ENCODE measurements at places on chromosomes 16 and 17.

- DNase-seq: no peak
Measured at GRCh38 chr17:60445144-60445543, 22.9 kb downstream of the CHCT1 start.

DNA sequence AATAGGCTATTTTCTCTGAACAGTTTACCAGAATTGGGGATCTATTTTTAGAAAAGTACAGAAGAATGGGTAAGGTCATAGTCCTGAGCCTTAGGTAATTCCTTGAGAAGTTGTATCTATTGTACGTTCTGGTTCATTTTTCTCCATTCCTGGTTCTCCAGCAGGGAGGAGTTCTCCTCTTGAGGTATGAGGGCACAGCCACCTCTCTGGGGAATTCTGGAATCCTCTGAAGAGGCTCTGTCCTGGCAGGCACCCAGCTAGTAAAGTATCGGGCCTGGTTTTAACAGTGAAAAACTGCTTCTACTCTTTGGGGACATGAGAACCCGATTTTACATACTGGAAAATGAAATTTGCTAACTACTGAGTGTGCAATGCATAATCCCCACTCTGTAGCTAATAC, 19.6 kb upstream of the PMFBP1 start:
- no peak for DNase-seq

DNA sequence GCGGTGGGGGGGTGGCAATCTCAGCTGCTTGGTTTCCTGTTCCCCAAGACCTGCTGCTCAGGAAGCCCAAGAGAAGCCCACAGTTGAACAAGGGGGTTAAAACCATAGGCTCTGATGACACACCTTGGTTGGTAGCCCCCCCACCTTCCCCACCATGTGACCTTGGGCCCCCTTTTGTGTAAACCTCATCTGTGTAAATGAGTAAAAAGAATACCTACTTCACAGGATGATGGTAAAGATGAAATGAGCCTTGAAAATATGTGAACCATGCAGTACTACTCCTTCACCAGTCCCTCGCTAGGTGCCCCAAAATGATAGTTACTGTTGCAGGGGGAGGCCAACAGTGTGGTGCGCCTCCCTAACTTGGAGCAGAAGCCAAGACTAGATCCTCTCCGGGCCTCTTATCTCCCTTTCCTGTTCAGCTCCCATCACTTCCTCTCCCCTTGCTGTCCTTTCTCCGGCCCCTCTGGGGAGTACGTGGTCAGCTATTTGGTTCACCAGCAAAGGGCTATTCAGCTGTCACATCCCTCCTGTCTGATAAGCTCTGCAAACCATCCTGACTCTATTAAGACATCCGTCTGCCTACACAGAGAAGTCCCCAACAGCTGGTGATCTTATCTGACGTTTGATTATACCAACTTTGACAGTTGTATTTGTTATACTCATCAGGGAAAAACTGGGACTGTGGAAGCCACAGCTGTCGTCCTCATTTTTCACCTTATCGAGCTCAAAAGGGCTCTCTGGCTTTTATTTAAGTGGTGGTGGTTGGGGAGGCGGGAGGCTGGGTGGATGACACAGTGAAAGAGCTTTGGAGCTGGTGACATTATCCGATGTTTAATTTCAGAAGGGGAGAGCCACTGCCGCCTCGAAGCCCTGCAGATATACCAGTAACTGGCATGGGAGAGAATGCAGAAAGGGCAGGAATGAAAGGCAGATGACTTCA, 19.9 kb downstream of the DCAKD start:
- DNase-seq: no peak

- peak; percentile 71 for DNase-seq
Measured at GRCh38 chr17:5419959-5420653, at the start of gene RPAIN. Gene RPAIN (plus strand): TSS chr17:5420182. CDS start chr17:5420211, 29 bp downstream.

DNA sequence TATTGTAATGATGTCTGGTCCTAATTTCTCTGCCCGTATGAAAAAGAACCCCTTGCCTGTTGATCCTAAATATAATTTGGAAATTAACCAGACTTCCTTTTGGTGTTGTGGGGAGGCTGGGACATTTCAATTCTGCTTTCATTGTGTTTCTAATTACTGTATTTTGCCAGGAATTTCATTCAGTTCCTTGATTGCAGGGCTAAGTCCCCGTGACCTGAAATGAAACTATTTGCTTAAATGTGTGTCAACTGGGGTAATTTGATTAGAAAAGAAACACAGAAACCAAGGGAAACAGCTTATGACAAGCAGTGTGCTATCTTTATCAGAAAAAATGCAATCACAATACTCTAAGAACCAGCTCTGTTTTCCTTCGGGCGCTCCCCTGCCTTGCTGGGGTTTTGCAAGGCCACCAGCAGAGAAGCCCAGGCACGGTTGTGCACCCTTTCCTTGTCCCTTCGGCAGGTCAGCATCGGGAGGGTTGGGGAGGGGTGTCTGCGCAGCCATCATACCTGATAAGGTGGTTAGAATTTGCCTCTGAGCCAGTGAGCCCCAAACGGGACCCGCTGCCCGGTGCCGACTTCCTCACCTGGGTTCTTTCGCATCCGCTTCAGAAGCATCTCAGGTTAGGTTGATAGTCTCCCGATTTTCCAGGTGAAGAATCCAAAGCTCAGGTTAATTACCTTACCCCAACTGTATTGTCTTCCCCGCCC, 19.4 kb downstream of the KLHL36 start:
- no peak for DNase-seq

DNA sequence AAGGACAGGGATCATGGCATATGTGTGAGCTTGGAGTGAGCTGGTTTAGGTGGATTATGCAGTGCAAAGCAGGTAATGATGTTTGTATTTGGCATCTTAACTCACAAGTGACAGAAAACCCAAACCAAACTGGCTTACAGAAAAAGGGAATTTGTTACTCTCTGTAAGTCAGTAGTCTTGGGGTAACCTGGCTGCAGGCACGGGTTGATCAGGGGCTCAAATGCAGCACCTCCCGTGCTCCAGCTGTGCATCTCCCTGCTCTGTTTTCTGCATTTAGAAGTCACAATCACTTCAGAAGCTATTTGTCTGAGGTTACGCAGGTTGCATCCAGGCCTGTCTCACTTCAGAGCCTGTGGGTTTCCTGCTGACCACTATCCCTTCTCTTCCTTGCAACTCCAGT, 354.3 kb downstream of the CPPED1 start:
- no peak for DNase-seq

Measured in stimulated activated CD4-positive, alpha-beta T cell treated with anti-CD3 and anti-CD28 coated beads, Interleukin-15, amount 100 ng/mL, for 1 hour (primary cell).